Mesothelial cell of epicardium (in vitro differentiated cells): ENCODE measurements at places on chromosomes 12 and 14. TPM values are rescaled to one million over a fixed set of nuclear protein-coding genes. Genes with fewer than 3 reads are reported as not detected.

Gene HOXC10
- total RNA-seq: 0.95 to 0.97 TPM (median 0.96 TPM) in 3 replicates

Gene CLEC12A
- total RNA-seq: not detected in 3 replicates

Gene ATL1
- 1.5 to 2.9 TPM (median 1.8 TPM) in 3 replicates for total RNA-seq

Gene PRB2
- total RNA-seq: not detected in 3 replicates

Gene GRIP1
- total RNA-seq: 79.7 to 89.3 TPM (median 85.2 TPM) in 3 replicates

Gene FOXA1
- total RNA-seq: 19.3 to 21.8 TPM (median 19.7 TPM) in 3 replicates

Gene ADSS1
- 14.1 to 17.1 TPM (median 14.4 TPM) in 3 replicates for total RNA-seq

Gene ZNF641
- 30.2 to 38.0 TPM (median 36.1 TPM) in 3 replicates for total RNA-seq

Gene TC2N
- 8.5 to 11.6 TPM (median 9.9 TPM) in 3 replicates for total RNA-seq

Gene POP5
- total RNA-seq: 32.6 to 38.6 TPM (median 33.7 TPM) in 3 replicates

DNA sequence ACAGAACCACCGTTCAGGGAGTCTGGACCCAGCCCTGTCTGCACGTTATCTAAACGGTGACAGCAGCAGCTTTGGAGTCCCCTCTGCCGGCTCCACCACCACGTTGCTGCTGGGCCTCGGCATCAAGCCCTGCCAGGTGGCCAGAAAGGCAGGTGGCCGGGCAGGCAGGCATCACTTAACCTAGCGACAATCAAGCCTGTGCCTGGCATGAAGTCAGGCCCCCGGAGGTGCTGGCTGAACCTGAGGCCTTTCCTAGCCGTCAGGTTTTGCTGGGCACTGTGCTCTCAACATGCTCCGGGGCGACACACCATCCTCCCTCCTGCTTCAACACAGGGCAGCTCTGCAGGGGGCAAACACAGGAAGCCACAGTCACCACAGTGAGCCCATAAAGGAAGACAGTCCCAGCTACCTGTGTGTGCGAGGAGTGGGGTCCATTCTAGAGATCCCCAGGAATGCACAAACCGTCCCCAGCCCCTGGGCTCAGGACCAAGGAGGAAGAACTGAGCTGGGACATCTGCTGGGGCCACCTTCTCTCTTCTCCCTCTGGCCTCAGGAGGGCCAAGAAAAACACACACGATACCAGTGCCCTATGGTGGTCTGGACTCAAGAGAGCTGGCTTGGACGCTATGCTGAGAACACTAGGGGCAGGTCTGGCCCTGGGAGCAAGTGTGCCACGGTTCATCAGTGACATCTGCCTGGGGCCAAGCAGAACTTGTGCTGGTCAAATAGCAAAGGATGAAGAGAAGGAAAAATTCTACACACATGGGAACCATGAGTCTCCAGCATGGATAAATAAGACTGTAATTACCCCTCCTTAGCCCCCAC, 44.7 kb downstream of the CCDC88C start:
- H3K27ac ChIP-seq: no peak overlapping the region
- H3K4me3 ChIP-seq: no peak overlapping the region
- H3K4me1 ChIP-seq: peaks cover 46% of the 10 kb centered on the region
- peaks cover 58% of the 10 kb centered on the region for H3K27me3 ChIP-seq
- no peak for DNase-seq

- no peaks in the 10 kb centered on the region for H3K27me3 ChIP-seq
- H3K27ac ChIP-seq: no peak overlapping the region
- no peak overlapping the region for H3K4me3 ChIP-seq
These were observed 159.6 kb downstream of the CRADD start for GRCh38 chr12:93836620-93837260.

- peak overlapping the region; percentile 20 for H3K4me3 ChIP-seq
- H3K4me1 ChIP-seq: peaks cover 73% of the 10 kb centered on the region
- peak overlapping the region; percentile 98 for H3K27ac ChIP-seq
- H3K27me3 ChIP-seq: no peaks in the 10 kb centered on the region
These were observed 69.5 kb upstream of the DICER1 start for GRCh38 chr14:95226801-95227200.

- peak overlapping the region; percentile 55 for H3K4me3 ChIP-seq
- H3K27ac ChIP-seq: no peak overlapping the region
- no peak for DNase-seq
- H3K36me3 ChIP-seq: no peaks in the 10 kb centered on the region
- peaks cover 14% of the 10 kb centered on the region for H3K4me1 ChIP-seq
These were observed 1.1 kb downstream of the PPP4R4 start for GRCh38 chr14:94175011-94175745.

- DNase-seq: no peak
- H3K36me3 ChIP-seq: no peaks in the 10 kb centered on the region
- H3K4me1 ChIP-seq: peaks cover 3% of the 10 kb centered on the region
- H3K27ac ChIP-seq: no peak within 1 kb of the TSS
- H3K4me3 ChIP-seq: no peak within 1 kb of the TSS
These were observed at the start of gene PLEK2 for GRCh38 chr14:67411820-67412421. TSS of gene PLEK2 (minus strand) at chr14:67412165. CDS start at chr14:67412059, 106 bp downstream.

DNA sequence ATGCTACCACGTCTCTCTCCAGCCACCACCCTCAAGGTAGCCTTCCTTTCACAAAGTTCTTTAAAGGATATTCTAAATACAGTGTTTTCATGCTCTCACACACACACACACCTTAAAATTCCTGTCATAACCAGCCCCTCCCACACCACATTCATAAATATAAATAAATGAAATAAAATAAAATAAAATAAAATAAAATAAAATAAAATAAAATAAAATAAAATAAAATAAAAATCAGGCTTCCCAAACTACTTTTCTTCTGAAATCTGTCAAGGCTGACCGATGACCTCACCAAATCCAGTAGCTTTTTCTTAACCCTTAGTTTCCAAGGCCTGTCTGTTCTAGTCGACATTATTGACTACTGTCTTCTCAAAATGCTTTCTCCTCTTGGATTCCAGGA, 378.4 kb downstream of the SEC23A start:
- peak overlapping the region; percentile 67 for H3K27ac ChIP-seq
- H3K4me3 ChIP-seq: no peak overlapping the region
- no peaks in the 10 kb centered on the region for H3K27me3 ChIP-seq
- no peak for DNase-seq
- H3K4me1 ChIP-seq: peaks cover 13% of the 10 kb centered on the region

DNA sequence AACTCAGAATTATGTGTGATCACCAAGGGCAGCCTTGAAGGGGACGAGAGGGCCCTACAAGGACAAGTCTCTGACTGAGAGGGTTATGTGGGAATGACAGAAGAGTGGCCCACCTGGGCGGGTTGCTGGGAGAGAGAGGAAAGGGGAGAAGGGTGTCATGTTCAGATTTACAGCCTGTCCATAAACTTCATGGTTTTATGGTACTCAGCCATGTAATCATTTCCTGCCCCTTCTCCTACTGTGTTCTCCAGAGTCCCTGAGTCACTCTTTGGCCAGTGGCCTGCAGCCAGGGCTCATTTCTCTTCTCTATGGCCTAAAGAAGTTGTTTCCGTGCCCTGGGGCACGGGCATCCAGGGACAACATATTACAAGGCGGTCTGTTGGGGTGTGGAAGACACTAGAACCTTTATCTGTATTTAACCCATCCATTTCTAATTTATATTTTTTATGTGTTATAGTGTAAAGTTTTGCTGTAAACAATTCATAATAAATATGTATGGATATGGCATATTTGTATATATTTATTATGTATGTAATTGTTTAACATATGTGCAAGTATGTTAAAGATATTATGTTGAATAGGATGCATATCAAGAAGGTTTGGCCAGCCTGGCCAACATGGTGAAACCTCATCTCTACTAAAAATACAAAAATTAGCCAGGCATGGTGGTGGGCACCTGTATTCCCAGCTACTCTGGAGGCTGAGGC, 26.9 kb downstream of the DDX47 start:
- H3K4me1 ChIP-seq: peaks cover 24% of the 10 kb centered on the region
- no peak overlapping the region for H3K27ac ChIP-seq
- no peaks in the 10 kb centered on the region for H3K27me3 ChIP-seq
- H3K4me3 ChIP-seq: no peak overlapping the region

DNA sequence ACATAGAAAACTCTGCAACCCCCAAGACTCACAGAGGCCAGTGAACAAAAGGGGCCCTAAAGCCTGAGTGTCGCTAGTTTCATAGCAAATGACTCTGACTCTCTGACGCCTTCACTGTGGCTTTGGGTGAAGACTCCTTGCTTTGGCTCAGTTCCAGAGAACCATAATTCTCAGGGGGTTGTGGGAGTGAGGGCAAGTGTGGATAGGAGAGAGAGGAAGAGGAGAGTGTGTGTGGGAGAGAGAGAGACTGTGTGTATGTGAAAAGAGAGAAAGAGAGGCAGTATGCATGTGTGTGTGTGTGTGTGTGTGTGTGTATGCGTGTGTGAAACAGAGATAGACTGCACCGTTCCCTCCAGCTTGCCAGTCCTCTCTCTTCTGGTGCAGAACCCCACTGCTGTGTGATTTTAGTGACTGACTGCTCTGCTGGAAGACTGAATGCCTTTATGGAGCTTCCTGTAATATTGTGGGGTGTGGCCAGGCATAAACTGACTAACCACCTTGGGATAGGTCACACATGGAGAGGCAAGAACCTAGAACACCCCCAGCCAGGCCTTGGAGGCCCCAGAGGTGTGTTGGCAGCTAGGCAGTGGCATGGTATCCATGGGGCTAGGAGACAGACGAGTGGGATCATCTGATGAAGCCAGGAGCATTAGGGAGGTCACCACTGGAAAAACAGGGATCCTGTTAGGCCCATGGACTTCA, 45.9 kb upstream of the STXBP6 start:
- peaks cover 64% of the 10 kb centered on the region for H3K4me1 ChIP-seq
- no peaks in the 10 kb centered on the region for H3K27me3 ChIP-seq
- no peaks in the 10 kb centered on the region for H3K36me3 ChIP-seq
- peak overlapping the region; percentile 97 for H3K27ac ChIP-seq
- H3K4me3 ChIP-seq: peak overlapping the region; percentile 12

- H3K4me1 ChIP-seq: peaks cover 11% of the 10 kb centered on the region
- H3K27ac ChIP-seq: peak overlapping the region; percentile 80
- H3K36me3 ChIP-seq: no peaks in the 10 kb centered on the region
- no peak for DNase-seq
These were observed 67.0 kb downstream of the PRKCH start for GRCh38 chr14:61388173-61388975.

DNA sequence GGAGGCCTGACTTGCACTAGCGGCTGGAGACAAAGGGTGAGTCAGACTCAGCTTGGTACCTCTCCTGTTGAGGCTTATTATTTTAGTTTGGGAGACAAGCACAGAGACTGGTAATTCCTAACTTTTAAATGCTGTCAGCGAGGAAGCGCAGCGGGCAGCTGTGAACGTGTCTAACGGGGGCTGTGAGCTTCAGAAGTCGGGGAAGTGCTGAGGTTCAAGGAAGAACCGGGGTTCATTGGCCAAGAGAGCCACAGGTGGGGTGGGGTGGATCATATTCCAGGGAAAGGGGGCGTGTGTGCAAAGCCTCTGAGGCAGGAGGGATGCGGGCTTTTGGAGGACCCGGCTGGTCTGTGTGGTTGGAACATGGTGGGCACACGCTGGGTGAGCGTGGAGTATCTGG, 36.1 kb upstream of the ADGRD1 start:
- no peak overlapping the region for H3K27ac ChIP-seq
- no peaks in the 10 kb centered on the region for H3K36me3 ChIP-seq
- peaks cover 80% of the 10 kb centered on the region for H3K27me3 ChIP-seq
- H3K4me1 ChIP-seq: peaks cover 8% of the 10 kb centered on the region
- H3K4me3 ChIP-seq: no peak overlapping the region
- DNase-seq: no peak

- H3K36me3 ChIP-seq: no peaks in the 10 kb centered on the region
- no peak overlapping the region for H3K27ac ChIP-seq
- H3K4me1 ChIP-seq: no peaks in the 10 kb centered on the region
- no peak for DNase-seq
- H3K4me3 ChIP-seq: no peak overlapping the region
These were observed 48.8 kb upstream of the VRK1 start for GRCh38 chr14:96748362-96748761.

- peak within 1 kb of the TSS; percentile 82 for H3K4me3 ChIP-seq
- peak; percentile 63 for DNase-seq
- no peaks in the 10 kb centered on the region for H3K27me3 ChIP-seq
- peaks cover 4% of the 10 kb centered on the region for H3K36me3 ChIP-seq
- H3K27ac ChIP-seq: peak within 1 kb of the TSS; percentile 94
These were observed at the start of gene RILPL1 for GRCh38 chr12:123533672-123534643. TSS of gene RILPL1 (minus strand) at chr12:123533719. CDS start at chr12:123533482, 237 bp downstream.

- DNase-seq: no peak
- H3K27me3 ChIP-seq: no peaks in the 10 kb centered on the region
- H3K4me1 ChIP-seq: no peaks in the 10 kb centered on the region
- no peak overlapping the region for H3K27ac ChIP-seq
These were observed 210.3 kb downstream of the TMTC2 start for GRCh38 chr12:82896979-82897378.

- DNase-seq: no peak
- H3K36me3 ChIP-seq: peaks cover 10% of the 10 kb centered on the region
- H3K27me3 ChIP-seq: no peaks in the 10 kb centered on the region
These were observed 69.2 kb upstream of the NR2C1 start for GRCh38 chr12:95142431-95143151.

- H3K36me3 ChIP-seq: no peaks in the 10 kb centered on the region
- DNase-seq: no peak
- H3K27ac ChIP-seq: no peak overlapping the region
- H3K27me3 ChIP-seq: peaks cover 95% of the 10 kb centered on the region
These were observed 3.6 kb downstream of the WNT1 start for GRCh38 chr12:48981757-48982157.

- no peak for DNase-seq
- no peak overlapping the region for H3K4me3 ChIP-seq
- H3K27ac ChIP-seq: no peak overlapping the region
- no peaks in the 10 kb centered on the region for H3K36me3 ChIP-seq
These were observed 10.6 kb downstream of the ACVRL1 start for GRCh38 chr12:51917746-51918453.

DNA sequence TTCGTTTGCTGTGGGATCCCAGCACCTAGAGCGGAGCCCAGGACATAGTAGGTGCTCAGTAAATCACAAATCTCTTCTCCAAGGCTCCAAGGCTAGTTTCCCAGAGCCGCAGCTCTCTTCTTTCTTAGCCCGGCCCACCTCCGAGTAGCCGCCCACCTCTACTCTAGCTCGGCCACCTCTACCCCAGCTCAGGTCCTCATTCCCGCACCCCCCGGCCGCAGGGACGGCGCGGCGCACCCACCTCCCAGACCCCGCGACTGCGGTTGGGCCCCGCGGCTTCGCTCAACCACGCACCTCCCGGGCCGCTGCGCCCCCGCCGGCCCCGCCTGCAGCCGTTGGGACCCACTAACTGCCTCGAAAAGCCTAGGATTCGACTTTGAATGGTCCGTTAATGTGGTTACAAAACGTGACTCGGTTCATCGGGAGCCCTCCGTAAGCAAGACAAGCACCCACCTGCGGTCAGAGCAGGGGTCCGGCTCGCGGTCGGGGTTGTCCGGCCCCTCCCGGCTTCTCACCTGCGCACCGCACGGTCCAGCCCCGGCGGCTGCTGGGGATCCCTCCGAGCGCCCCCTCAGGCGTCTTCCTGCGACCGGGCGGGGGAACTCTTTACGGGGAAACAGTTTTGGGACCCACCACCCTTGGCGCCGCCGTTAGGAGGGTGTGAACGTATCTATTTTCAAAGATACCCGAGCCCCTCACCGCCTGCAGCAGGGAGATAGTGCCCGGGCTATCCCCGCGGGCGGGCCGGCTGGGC, at the start of gene SLC2A14:
TSS of gene SLC2A14 (minus strand) at position 350 of the 754 bp plus-strand sequence. CDS start 3,035 bp downstream, outside the sequence.
- H3K36me3 ChIP-seq: no peaks in the 10 kb centered on the region
- H3K4me3 ChIP-seq: no peak within 1 kb of the TSS
- H3K27me3 ChIP-seq: no peaks in the 10 kb centered on the region
- DNase-seq: no peak

DNA sequence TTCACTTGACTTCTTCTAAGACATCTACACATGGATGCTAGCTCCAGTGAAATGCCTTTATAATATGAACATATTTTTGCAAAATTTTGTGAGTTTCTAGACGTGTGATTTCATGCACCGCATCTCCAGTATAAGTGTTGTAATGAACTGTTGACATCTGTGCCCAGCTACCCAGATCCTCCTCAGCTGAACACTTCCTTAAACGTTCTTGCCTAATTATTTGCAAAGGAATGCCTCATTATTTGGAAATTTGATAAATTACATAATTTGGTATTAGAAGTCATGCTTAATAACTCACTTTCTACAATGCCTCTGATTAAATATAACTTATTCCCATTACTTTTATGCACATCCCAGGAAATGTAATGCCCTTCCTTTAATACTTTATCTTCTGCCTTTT, 14.0 kb downstream of the OR11G2 start:
- H3K27me3 ChIP-seq: no peaks in the 10 kb centered on the region
- H3K4me3 ChIP-seq: no peak overlapping the region
- H3K27ac ChIP-seq: no peak overlapping the region
- no peak for DNase-seq
- H3K4me1 ChIP-seq: no peaks in the 10 kb centered on the region
